K562 (cell line): ENCODE measurements at places on chromosomes 7 and 10.

DNA sequence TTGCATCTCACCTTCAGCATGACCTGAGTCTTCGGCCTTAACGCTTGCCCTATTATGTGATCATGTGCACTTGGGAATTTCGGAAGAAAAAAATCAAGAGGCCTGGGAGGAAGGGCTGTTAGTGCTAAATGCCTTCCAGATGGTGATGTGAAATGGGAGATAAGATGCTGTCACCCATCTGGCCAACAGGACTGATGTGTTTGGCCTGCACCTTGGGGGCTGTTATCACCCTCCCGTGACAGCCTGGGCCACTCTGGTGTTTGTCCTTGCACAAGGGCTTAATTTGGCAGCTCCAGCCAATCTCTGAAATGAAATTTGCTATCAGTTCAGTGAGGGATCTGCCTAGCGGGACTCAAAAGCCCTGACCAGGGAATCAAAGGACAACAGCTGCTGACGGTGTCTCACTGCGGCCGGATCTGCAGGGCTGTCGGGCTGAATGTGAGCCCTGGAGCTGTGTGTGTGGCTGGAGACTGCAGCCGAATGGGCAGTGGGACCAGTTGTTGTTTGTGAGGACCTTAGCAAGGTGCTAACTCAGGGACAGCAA, 131.4 kb upstream of the BTBD16 start:
- peaks cover 2% of the 10 kb centered on the region; the same call in 2 of the 3 replicates for H3K27me3 ChIP-seq
- no peaks in the 10 kb centered on the region for H3K4me1 ChIP-seq
- no peak for DNase-seq
- H3K4me3 ChIP-seq: no peak overlapping the region

DNA sequence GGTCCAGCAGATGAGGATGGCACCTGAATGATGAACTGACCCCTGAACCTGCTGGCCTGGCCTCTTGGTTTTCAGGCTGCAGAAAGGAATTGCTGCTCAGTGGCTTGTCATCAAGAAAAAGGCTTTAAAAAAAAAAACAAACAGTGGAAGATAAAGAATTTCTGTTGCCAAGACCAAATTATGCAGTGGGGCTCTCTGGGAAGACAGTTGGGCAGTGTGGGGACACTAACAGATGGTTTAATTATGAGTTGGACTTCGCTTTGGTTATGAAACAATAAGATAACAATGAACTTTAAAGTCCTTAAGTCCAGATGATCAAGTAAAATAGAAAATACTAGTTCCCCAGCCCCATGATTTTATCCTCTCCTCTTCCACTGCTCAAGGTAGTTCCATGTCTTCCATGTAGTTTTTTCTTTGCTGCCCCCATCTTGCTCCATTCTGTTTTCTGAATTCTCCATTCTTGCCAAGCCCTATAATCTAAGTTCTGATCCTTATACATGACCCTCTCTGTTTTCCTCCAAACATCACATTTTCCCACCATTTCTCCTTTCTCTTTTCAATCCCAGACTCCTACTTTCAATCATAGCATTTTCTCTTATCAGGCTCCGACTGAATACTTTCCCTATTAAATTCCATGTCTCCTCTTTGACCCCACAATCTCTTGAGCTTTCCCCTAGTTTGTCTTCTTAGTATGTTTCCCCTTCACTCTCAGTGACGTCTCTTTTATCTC, 52.6 kb downstream of the ANK3 start:
- no peak overlapping the region for H3K27ac ChIP-seq
- no peaks in the 10 kb centered on the region for H3K27me3 ChIP-seq
- H3K4me1 ChIP-seq: no peaks in the 10 kb centered on the region
- H3K36me3 ChIP-seq: no peaks in the 10 kb centered on the region

GRCh38 chr10:112126901-112127300, 56.7 kb downstream of the GPAM start:
- H3K4me3 ChIP-seq: no peak overlapping the region
- no peaks in the 10 kb centered on the region for H3K36me3 ChIP-seq
- H3K4me1 ChIP-seq: no peaks in the 10 kb centered on the region

DNA sequence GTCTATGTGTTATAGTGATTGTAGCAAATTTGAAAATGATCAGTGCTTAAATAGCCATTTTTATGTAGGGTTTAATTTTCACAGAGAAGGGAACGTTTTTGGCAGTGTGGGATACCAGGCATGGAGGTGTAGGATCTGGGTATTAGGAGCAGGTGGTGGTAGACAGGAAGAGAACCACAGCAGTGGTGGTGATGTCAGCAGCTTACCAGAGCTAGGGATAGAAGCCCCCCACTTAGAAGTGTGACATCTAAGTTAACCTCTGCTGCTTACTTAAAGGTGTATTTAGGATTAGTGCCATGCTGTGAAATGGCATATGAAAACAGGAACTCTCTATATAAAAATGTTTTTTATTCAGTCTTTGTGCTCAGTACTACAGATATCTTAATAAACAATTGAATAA, 73.8 kb downstream of the CREM start:
- no peaks in the 10 kb centered on the region for H3K36me3 ChIP-seq
- no peak for DNase-seq
- no peaks in the 10 kb centered on the region for H3K27me3 ChIP-seq
